ENCODE measurements at places on chromosomes 12 and 14.

GRCh38 chr12:76820888-76821482, 57.1 kb downstream of the ZDHHC17 start:
- DNase-seq: peak; percentile 42

GRCh38 chr14:59055439-59056045, 132.9 kb upstream of the DAAM1 start:
- no peak for DNase-seq

GRCh38 chr12:12018454-12018853, 52.3 kb upstream of the BCL2L14 start:
- DNase-seq: no peak

- no peak for DNase-seq
Measured at GRCh38 chr14:103393070-103393469, 7.9 kb downstream of the MARK3 start.

DNA sequence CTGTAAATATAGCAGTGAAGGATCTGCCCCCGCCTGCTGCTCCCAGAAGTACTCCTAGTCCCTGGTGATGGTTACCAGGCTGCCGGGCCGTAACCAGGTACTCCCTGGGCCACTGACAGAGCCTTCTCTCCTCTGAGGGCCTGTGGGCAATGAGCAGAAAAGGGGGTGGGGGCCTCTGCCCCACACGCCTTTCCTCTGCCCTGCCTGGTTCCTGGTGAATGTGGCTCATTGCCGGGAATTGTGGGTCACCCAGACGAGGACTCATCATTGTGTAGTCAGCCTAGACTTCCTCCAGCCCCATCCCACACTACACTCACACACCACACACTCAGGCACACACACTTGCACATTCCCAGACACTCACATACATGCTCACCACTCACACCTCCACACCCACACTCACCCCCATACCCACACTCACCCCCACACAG, 35.7 kb upstream of the ACTN1 start:
- DNase-seq: peak; percentile 50

- DNase-seq: no peak
Measured at GRCh38 chr14:98173305-98173704, 1098.7 kb downstream of the BCL11B start.

GRCh38 chr12:130205495-130205894, 43.2 kb downstream of the FZD10 start:
- DNase-seq: no peak

DNA sequence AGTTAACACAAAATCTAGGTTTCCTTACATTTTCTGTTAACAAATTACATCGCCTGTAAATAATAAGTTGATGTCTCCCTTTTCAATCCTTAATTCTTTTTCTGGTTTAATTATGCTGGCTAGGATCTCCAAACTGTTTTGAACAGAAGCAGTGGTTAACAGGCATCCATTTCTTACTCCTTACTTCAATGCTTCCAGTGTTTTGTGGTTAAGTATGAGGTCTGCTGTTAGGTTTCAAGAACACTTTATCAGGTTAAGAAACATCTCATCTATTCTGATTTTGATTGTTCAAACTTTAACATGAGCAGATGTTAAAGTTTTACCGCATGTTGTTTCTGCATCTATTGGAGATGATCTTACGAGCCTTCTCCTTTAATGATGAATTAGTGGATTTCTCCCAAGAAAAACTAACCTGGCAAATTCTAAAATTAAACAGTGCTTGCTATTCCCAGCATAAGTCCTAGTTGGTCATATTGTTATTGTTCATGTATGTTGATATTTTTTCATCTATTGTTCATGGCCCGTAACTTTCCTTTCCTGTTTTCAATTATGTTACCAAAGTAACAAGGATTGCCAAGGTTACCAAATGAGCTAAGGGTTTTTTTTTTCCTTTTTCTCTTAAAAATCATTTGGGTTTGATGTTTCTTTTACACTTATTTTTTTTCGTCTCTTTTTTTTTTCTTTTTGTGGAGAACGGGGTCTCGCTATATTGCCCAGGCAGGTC, 33.4 kb downstream of the POLE start:
- no peak for DNase-seq

- no peak for DNase-seq
Measured at GRCh38 chr12:131749618-131750315, 38.9 kb downstream of the SFSWAP start.

- no peak for DNase-seq
Measured at GRCh38 chr12:49868449-49868848, 25.5 kb upstream of the BCDIN3D start.

- no peak for DNase-seq
Measured at GRCh38 chr12:32163596-32163995, 56.9 kb downstream of the BICD1 start.

DNA sequence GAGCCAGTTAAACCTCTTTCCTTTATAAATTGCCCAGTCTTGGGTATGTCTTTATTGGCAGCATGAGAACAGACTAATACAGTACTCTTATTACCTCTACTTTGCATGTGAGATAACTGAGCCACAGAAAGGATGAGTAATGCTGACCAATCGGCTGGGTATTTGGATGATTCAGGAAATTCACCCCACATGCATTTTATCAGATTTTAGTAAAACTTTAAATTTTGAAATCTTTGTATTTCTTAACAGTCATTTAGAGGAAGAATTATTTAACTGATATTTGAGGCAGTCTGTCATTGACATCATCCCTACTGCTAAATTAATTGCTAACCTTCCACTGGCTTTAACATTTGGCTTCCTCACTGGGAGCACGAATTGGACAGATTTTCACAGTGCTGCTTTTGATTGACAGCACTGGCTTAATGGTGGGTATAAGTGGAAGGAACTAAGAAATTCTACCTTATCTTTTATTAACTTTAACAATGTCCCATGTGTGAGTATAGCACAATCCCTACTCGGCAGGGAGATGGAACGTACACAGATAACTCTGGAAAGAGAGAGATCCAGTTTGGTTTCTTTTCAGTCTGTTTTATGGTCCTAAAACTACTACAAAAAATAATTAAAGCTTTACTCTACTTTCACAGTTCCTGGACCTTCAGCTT, 261.0 kb downstream of the DACT1 start:
- no peak for DNase-seq

- no peak for DNase-seq
Measured at GRCh38 chr12:129067491-129067890, 214.2 kb downstream of the GLT1D1 start.

GRCh38 chr14:67618617-67619063, 1.1 kb upstream of the ARG2 start:
- no peak for DNase-seq

DNA sequence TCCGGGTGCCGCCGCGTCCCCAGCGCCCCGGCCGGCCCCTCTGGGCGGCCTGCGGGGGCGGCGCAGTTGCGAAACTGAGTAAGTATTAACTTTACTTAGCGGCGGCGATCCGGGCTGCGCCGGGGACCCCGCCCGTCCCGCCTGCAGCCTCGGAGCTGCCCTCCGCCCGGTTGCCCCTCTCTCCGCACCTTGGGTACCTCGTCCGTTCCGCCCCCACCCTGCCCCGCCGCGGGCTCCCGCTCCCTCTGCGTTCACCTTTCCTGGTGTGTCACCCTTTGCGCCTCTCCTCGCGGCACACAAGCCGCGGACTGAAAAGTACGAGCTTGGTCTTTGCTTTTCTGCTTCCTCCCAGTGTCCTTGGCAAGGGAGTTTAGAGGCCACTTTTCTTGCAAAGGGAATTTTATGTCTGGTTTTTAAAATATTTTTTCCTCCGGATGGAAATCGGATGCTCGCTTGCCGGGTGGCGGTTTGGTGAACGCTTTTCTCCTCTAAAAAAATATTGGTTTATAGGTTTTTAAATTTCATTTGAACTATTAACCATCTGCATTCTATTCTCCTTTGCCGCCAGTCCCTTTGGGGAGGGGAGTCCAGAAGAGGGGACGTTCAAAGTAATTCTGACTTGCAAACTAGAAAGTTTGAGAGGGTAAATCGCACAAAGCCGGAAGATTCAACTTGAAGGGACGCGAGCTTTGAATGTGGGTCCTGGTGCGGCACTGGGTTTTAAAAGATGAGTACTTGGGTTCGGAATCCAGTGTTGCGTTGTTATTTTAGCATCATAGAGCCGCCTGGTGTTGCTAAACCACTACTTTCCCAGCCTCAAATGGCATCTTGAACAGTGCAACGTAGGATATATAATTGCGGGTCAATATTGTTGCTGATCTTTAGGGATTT, 834 bp downstream of the RASSF8 start:
- DNase-seq: peak; percentile 89

GRCh38 chr14:53110096-53110495, 43.0 kb downstream of the DDHD1 start:
- DNase-seq: no peak

DNA sequence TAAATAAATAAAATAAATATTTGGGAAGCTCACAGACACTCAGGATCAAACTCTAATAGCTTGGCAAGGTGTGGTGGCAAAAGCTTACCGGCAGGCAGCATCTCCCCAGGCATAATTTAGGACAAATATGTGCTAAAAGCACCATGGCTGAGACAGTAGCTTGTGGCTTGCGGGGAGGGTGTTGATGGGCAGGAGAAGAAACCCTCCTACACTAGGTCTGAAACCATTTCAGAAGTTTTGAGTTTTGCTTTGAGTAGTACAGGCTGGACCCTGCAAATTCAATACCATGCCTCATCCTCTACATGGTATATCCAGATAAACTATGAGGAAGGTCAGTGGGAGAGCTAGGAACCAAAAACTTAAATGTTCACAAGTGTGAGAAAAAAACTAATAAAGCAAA, 33.1 kb downstream of the MAP3K9 start:
- no peak for DNase-seq

DNA sequence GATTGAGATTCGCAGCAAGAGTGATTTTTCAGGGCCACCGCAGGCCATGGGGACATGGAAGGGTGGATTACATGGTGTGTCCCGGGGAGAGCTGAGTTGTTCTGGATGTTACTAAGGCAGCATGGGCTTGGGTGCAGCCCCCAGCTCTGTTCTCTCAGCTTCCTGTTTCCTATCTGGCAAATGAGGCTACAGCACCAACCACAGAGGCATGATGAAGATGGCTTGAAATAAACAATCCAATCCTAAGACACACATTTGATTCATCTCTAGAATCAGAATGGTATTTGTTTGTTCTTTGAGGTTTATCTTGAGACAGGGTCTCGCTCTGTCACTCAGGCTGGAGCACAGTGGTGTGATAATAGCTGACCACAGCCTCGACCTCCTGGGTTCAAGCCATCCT, 21.6 kb downstream of the GLTP start:
- no peak for DNase-seq

GRCh38 chr14:36405589-36406274, 85.3 kb upstream of the MBIP start:
- no peak for DNase-seq

All from aorta (tissue), 5 donors.